ENCODE measurements at places on chromosomes 4 and X.

DNA sequence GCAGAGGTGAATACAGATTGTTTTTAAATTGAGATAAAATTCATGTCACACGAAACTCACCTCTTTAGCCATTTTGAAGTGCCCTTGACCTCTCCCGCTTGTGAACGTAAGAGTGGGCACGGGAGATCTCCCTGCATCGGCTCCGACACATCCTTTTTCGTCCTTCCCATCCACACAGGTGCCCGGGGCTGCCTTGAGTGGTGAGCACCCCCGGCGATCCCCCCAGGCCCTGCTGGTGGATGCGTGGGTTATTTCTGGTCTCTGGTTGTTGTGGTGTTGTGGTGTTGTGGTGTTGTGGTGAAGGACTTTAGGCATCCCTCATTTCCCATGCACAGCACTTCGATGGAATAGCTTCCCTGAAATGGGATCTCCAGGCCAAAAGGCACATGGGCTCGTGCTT, 46.1 kb downstream of the PSAPL1 start:
- peak; percentile 35 for DNase-seq

GRCh38 chr4:180571516-180572055, 1671.6 kb upstream of the TENM3 start:
- DNase-seq, result no peak

DNA sequence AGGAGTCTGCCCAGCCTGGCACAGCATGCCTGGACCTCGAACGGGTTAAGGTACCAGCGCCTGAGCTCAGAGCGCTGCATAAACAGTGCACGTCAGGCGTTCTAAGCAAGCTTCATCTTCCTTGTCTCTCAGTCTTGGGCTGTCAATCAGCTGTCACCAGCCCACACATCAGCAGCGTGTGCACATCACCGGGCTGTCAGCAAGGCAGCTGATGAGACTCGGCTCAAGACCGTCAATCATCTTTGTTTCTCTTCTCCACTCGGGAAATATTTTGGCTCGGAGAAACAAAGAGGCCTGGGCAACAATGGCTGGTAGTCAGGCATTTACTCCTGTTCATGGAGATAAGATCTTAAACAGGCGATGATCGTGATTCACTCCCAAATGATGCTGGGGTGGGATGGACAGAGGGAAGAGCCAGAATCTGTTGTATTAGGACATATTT, 141.3 kb downstream of the LDB2 start:
- no peak for DNase-seq

- no peak for DNase-seq
These were observed 125.4 kb upstream of the DMD start for GRCh38 chrX:33336783-33337182.

- no peak for DNase-seq
These were observed 121.2 kb downstream of the NDST3 start for GRCh38 chr4:118155516-118155915.

GRCh38 chr4:99784842-99785241, 31.8 kb upstream of the DAPP1 start:
- DNase-seq, result no peak

DNA sequence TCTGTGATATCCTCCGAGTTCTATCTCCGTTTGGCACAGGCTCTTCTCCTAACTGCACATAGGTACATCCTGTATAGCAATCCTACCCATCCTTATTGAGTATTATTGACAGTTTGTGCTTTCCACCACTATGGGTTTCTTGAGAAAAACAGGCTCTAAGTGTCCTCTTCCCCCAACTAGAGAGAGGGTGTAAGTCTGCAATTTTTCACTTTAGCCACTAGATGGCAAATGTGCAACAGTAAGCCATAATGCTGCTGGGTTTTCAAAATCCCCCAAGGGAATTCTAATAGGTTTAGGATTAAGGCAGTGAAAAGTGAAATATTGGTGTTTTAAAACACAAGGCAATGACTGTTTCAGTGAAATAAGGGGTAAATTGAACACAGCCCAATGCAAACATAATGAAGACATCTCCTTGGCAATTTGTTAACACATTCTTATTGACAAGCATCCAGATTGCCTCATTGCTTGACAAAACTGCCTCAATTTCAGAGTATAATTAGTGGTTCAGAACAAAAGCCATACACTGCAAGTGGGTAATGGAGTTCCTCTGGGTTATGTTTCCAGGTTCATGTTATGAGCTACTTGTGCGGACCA, 239.0 kb upstream of the HTR2C start:
- no peak for DNase-seq

- no peak for DNase-seq
These were observed 51.3 kb upstream of the NPNT start for GRCh38 chr4:105843941-105844340.

DNA sequence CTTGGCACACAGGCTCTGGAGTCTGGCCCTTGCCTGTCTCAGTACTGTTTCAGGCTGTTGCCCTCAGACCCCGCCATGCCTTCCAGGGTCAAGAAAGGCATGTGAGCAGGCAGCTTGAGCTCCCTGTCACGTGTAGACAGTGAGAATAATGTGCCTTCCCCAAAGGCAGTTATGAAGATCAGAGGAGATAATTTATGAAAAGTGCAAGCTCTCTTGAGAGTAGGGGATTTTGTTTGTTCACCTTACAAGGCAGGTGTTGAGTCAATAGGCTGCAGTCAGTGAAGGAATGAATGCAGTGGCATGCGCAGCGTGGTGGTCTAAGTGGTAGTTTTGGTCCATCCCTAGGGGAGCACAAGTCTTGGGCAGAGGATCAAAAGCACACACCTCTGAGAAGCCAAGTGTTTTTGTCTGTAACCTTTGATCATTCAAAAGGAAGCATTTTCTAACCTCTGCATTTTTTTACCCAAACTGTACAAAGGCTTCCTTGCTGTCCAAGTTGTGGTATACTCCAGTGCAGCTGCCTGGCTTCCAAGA, 14.4 kb downstream of the HADH start:
- no peak for DNase-seq

DNA sequence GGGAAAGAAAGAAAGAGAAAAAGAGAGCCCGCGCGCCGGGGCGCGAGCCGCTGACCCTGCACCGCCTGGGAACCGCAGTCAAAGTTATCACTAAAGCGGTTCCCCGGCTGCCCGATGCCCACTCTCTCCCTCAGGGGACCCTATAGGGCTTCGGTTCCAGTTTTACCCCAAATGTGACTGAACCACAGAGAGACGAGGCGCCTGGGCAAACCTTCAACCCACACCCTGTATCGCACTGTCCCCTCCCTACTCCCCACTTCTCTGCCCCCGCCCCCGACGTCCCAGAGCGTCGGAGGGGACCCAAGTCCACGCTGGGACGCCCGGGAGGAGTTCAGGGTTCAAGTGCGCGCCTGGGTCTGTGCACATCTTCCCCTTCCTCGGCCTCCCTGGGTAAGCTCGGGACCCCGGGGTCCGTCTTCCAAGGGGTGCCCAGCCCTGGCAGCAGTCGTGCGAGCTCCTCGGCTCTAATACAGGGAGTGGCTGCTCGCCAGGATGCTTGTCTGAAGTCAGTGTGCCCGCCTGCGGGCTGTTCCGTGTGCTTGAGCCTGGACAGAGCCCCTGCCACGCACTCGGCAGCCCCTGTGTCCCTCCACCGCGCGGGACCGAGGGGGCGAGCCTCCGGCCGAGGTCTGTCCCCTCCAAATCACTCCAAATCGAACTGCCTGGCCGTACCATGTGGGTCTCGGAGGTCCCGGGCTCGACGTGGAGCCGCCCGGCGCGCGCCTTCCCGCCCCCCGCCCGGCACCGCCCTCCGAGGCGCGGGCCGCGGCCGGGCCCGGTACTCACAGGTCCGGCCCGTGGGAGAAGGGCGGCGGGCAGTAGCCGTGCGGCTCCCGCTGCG, 960 bp downstream of the TRPC3 start:
- DNase-seq, result peak; percentile 63

GRCh38 chrX:1400049-1400448, 8.1 kb upstream of the SLC25A6 start:
- peak; percentile 32 for DNase-seq

All from sciatic nerve (tissue), 2 donors.